NCI-H524 (cell line): ENCODE measurements at places on chromosomes 6 and 20.

- DNase-seq: no peak
These were observed 931.1 kb upstream of the EYS start for GRCh38 chr6:66638099-66638498.

DNA sequence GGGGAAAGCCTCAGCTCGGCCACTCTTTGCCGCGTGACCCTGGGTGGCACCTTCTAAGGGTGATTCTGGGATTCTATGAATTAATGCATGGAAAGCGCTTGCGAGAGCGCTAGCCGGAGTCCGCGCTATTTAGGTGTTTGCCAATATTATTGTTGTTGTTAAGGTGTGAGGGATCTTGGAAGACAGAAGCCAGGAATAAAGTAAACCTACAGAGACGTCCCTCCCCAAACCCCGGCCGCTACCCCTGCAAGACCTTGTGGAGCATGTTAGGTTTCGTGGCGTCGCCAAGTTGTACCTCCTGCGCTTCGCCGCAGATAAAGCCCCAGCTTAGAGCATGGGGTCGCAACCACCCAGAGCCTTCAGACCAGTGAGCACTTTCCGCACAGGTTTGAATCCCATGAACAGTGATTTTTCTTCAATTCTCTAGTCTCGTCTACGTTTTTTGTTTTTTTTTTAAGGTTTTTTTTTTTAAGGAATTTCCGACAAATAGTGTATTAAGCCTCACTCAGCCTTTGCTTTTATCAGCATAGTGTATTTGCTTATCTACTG is 16.9 kb upstream of the ZSCAN9 start:
- no peak for DNase-seq

DNA sequence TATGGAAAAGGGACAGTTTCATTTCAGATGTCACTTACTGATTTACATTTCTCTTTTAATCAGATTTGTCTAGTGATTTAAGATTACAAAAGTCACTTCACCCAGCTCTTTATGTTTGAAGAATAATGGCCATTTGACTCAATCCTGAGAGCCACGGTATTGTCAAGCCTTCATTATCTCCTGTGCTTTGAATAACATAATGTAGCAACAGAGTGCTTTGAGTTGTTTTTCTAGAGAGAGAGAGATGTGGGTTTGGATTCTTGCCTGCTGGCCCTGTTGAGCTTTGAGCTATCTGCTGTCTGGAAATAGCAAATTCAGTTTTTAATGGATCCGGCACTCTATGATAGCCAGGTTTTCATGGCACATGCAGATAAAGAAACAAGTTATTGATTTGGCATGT is 478.4 kb upstream of the SOX4 start:
- no peak for DNase-seq

GRCh38 chr6:8875986-8876385 is 440.6 kb upstream of the SLC35B3 start:
- no peak for DNase-seq

DNA sequence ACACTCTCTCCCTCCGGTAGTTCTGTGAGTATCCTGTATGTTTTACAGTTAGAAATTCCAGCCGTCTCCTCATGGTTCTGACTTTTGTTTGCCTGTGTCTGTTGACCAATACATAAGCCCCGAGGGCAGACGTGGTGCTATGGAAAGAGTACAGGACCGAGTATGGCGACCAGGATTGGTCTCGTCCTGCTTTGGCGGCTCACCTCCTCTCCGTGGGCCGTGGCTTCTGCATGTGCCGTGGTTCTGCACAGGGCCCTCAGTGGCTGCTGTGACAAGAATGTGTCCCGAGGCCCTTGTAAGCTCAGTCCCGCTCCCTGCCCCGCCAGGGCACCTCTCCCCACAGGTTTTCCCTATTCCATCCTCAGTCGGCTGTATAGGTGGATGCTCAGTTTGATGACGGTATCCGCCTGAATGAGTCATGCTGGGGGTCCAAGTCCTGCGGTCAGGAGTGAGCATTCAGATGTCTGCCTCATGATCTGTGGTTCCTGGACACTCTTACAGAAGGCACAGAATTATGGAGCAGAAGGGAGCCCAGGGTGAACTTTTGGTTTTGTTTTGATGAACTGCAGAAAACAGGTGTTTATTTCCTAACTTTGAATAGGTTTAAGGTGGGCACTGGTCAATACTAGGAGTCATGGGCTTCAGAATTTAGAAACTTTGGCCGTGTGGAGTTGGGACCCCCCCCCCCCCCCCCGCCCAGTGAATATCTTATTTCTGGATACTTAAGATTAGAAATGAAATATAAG is 1.2 kb downstream of the ARFGAP1 start:
- no peak for DNase-seq

DNA sequence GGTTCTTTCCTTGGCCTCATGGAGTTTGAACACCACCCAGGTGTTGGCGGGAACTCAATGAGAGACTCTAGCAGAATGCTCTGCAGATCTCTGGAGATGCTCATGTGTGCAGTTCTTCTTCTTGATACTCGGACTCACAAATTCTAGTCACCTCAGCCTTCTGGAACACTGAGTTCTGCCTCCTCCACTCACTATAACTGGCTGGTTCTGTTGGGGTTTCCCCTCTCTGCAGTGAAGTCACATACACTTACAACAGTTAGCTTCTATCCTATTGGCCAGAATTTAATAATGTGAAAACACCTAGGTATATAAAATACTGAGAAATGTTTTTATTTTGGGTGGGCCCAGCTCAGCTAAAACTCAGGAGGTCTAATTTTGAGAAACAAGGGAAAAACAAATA is 109.6 kb upstream of the HIVEP1 start:
- no peak for DNase-seq

GRCh38 chr6:63785006-63785405 is 149.4 kb downstream of the PHF3 start:
- DNase-seq: no peak

DNA sequence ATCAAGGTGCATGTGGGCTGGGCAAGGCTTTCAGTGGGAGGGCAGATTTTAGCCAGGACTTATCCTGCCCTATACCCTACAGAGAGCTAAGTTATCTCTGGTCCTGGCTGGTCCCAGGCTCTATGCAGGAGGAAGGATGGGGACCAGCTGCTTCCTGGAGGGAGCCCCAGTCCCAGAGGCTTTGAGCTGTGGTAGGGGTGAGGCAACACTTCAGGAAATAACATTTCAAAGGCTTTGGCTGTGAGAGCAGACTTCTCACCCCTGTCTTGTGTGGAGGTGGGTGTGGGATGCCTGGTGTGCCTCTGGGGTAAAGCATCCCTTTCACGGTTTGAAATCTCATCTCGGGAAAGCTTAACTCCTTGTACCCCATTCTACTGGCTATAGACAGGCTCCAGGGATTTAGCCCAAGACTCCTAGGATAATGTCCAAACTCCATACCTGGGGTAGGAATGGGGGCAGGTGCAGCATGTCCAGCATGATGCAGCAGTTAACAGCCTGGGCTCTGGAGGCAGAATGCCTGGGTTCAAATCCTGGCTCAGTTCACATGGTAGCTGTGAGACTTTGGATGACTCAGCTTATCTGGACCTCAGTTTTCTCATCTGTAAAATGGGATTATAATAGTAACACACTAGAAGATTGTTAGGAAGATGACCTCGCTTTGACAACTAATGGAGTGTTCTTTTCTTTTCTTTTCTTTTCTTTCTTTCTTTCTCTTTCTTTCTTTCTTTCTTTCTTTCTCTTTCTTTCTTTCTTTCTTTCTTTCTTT is 27.5 kb upstream of the SIRPA start:
- DNase-seq: no peak

DNA sequence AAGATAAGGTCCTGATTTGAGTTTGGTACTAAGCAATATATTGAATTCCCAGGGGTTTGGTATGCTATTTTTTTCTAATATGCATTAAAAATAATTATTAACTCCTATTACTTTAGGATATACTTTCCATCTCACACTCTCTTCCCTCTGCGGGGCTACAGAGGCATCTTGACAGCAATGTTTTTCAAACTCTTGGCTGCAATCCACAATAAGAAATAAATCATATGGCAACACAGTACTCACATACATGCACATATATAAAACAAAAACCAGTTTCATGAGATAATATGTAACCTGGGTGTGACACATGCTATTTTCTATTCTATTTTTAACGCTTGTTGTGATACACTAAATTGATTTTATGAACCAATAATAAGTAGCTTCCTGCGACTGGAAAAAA is 189.5 kb downstream of the UNC5CL start:
- no peak for DNase-seq

DNA sequence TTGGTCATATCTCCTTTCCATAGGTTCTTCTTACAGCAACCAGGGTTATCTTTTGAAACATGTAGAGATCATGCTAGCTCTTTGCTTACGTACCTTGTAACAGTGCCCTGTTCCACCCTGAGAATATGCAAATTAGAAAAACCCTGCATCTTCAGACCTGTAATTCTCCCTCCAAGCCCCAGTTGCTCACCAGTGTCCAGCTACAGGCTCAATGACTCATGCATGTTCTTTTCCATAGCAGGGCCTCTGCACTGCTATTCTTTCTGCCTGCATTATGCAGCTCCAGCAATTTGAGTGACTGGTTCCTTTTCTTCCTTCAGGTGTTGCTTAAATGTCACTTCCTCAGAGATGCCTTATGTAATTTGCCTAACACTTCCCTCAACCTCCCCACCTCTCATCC is 636.2 kb downstream of the KHDRBS2 start:
- DNase-seq: no peak

GRCh38 chr20:44118185-44119033 is 68.6 kb downstream of the JPH2 start:
- no peak for DNase-seq

DNA sequence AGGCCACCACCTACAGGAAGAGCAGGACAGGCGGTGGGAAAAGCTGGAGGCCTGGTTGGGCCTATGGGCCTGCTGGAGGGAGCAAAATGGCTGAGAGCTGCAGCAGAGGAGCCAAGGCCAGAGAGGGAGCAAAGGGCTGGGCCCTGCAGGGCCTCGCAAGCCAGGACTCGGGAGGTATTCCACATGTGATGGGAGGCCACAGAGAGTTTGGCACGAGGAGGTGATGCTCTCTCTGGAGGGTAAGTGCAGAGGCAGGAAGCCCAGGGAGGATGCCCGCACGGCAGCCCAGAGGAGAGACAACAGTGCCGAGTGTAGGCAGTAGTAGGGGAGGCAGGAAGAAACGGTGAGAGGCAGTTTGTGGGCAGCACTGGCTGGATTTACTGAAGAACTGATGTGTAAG is 85.7 kb downstream of the DTNBP1 start:
- no peak for DNase-seq

- DNase-seq: no peak
These were observed 349.6 kb downstream of the PKHD1 start for GRCh38 chr6:51737580-51738360.

- DNase-seq: no peak
These were observed 166.7 kb downstream of the DLL1 start for GRCh38 chr6:170124150-170124549.

DNA sequence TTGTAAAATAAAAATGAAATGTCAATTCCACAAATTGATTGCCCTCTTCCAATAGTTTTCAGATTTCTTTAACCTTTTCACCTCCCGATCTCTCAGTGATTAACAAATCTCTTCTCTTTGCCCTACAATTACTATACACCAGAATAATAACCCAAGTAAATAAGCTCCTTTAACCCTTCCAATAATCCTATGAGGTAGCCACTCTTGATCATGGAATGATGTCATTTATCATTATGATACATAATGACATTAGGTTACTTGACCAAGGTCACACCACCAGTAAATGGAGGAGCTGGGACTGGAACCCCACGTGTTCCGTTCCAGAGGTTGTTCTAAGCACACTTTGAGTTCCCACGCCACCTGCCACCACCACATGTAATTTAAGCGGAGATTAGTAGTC is 54.8 kb downstream of the ADAT2 start:
- no peak for DNase-seq

DNA sequence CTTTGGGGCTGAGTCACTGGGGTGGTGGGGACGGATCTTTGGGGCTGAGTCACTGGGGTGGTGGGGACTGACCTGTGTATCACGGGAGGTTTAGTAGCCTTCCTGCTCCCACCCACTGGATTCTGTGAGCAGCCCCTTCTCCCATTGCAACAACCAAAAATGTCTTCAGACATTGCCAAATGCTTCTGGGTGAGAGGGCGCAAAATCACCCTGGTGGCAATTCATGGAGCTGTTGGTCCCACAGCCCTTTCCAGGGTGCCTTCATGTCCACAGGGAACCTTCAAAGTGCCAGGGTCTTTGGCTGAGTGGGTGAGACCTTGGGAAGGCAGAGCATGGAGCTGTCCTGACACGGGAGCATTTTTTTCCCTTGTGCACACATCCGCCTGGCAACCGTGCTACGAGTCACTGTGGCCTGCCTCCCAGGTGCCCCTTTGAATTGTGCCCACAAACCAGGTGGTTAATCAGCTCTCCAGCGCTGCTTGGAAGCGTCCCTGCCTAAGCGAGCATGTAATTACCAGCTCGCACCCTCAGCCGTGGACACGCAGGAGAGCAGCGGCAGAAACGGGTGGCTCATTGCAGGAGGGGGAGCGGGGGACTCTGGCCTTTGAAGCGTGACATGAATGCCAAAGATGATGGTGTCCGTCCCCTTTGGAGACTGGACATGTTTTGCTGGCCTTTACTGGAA is 27.4 kb upstream of the APCDD1L start:
- no peak for DNase-seq

DNA sequence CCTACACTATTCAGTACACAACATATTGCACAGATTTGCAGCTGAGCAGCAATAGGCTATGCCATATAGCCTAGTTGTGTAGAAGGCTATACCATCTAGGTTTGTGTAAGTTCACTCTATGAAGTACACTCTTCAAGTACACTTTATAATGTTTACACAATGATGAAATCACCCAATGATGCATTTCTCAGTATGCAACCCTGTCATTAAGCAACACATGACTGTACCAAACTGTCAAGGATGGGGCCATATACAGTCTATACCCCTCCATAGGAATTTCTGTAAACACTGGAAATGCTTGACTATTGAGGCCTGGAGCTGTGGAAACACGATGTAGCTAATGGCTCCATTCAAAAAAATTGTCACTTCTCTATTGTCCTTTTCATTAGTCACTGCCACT is 535.4 kb downstream of the EPM2A start:
- DNase-seq: no peak

- no peak for DNase-seq
These were observed 16.7 kb downstream of the TSBP1 start for GRCh38 chr6:32355018-32355417.

GRCh38 chr20:50019466-50020256 is 36.9 kb downstream of the SNAI1 start:
- no peak for DNase-seq

GRCh38 chr20:35737865-35738333 is 4.2 kb downstream of the RBM39 start:
- no peak for DNase-seq
